ENCODE measurements at places on chromosomes 16 and 17.

DNA sequence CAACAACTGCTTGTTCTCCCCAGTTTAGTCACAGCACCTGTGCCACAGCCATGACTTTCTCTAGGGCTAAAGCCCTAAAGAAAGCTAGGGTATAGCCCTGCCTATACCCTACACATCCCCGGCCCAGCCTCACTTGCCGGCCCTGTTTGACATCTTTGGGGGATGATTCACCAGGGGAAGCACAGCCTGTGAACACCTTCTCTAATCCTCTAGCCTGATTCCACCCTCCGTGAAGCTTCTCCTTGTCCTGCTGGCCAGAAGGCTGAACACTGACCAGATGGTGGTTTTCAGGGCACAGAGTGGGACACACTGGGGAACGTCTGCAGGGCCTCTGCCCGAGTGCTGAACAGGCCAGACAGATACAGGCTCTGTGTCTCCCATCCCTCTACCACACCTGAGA is 6.0 kb downstream of the CLEC16A start:
- DNase-seq: no peak

DNA sequence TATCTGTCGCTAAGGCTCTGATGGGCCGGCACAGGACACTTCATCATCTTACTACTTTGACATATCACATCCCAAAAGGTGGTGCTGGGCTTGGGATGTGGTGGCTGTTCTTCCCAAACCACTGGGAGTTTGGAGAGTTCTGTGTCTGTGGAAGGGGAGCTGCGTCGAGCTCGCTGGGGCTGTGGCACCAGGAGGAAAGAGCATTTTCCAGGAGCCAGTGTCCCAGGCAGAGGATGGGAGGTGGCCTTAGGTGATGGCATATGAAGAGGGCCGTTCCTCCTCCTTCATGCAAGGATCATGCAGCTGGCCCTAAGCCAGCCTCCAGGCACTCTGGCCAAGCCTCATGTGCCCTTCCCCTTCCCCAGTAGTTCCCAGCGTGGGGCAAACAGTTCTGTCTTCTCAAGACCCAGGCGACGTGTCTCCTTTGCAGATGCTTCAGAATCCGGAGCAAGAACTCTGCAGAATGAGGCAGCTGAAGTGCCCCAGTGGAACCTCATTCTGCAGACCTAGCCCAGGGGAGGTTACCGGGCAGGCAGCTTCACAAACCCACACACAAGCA is 89.4 kb upstream of the TNRC6C start:
- DNase-seq: no peak

DNA sequence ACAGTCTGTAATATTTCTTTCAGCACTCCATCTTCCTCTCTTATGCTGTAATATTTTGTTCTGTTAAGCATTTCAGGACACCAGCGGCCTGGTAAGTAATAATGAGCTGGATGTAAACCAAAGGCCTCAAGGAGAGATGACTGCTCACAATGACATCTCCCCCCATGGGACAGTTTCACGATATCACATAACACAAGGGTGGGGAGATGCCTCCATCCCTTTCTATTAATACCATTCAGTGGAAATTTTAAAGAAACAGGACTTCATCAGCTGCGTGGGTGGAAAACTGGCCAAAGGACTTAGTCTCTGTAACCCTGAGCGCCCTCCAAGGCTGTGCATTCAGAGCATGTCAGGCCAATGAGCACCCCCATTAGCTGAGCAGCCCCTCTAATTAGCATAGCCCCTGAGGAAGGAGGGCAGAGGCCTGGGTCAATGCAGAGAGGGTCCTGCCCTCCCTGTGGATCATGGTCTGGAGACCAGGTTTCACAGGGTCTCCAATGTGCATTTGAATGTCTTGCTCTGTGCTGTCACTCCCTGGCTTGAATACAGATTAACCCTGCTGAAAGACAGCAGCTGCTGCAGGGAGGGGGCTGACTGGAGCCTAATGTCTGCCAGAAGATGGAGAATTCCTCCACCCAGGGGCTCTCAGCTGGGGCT is 156.4 kb downstream of the HS3ST2 start:
- DNase-seq: no peak

GRCh38 chr16:6110346-6110745 is 1012.8 kb upstream of the EEF2KMT start:
- no peak for DNase-seq

DNA sequence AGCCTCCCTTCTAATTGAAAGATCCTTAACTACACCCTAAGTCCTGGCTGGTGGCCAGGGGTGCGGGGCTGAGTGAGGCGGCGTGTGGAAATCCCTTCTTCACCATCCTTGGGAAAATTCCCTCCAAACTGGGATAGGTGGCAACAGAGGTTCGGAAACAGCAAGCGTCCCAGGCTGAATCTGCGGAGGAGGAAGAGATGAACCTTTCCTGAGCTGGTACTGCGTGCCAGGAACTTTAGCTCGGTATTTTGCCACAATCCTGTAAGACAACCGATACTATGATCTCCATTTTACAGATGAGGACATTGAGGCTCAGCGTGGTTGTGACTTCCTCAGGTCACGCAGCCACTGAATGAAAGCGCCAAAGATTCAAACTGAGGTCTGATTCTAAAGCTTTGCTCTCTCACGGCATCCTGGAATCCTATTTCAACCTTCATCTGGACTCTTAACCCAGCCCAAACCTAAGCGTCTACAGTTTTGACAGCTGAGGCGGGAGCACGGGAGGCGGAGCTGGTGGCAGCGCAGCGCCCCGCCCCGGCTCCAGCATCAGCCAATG is 583 bp upstream of the CYLD start:
- DNase-seq: no peak

- DNase-seq: no peak
Observed at GRCh38 chr17:27398691-27399090, 57.6 kb upstream of the KSR1 start.

DNA sequence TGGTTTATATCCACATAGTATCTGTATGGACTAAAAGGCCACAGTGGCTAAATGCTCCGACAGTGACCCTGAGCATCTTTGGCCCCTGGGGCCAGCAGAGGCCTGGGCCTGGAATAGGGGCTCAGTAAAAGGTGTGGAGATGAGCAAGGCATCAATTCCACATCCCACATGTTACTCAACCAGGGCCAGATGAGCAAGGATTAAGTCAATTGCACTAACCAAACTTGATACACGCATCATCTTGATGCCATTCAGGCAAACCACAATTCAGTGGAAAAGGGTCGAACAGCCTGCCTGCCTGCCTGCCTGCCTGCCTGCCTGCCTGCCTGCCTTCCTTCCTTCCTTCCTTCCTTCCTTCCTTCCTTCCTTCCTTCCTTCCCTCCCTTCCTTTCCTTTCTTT is 53.5 kb upstream of the DNAJA2 start:
- DNase-seq: no peak

DNA sequence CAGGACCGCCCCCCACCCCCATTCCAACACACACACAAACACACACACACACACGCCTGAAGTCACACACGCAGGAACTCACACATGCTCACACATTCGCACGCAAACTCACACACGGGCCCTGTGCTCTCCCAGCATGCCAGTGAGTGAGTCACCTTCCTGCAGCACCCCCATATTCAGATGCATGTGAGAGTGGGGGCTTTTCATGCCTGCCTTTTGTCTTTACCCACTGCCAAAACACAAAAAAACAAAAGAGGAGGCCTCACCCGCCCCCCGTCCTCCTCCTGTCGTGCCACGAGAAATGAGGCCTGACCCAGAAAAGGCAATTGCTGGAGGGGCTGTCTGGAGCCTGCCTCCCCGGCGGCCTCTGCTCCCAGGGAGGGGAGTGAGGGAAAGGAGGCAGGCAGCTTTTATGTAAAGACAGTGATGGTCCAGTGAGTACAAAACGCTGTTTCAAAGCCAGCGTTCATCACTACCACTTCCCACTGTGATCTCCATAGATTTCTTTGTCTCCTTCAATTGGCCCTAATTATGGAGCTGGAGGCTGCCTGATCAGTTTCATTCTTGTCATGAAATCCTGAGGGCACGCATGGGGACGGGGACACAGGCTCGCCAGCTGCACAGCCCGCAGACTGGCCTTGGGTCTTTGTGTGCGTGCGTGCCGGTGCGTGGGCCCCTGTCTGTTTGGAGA is 29.5 kb upstream of the GSE1 start:
- DNase-seq: no peak
